ENCODE measurements at places on chromosomes 2 and 18.

GRCh38 chr2:128314348-128315121 is 4.1 kb downstream of the HS6ST1 start:
- peak; percentile 10 for DNase-seq

DNA sequence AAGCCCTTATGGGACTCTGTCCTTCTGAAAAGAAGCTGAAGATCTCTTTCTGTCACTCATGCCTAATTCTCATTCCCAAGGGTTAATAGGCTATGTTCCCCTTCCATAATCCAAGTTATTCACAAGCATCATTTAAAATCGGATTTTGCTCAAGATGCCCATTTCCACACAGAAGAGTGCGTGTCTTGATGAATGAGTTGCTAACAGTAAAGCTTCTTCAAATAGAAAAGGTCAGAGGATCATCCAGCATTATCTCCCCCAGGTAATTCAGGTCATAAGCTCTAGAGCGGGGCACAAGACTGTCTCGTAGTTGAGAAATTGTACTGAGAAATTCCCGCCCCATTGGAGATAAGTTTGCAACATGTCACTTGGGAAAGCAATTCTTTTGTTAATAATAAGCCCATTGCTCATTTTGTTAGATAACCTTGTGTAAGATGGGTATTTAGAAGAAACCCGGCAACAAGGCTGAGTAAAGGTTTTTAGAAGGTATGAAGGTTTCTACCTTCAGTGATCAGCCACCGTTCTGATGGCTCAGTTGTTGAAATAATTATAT is 290.7 kb upstream of the EPAS1 start:
- no peak for DNase-seq

DNA sequence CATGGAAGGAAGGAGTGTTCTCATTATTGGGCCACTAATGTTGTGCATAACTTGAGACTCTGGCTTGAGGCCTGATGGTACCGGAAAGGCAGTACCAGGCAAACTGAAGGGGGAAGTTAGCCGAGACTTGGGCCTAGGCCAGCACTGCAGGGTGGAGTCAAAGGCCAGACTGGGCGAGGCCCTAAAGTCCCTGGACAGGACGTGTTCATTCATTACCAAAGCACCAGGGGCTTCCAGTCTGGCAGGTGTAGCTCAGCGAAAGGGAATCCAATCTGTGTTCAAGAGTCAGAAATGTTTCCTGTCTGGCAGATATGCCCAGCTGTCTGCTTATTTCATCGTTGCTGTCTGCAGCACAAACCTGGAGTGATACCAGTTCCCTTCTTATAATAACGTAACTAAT is 4.7 kb upstream of the ITSN2 start:
- no peak for DNase-seq

DNA sequence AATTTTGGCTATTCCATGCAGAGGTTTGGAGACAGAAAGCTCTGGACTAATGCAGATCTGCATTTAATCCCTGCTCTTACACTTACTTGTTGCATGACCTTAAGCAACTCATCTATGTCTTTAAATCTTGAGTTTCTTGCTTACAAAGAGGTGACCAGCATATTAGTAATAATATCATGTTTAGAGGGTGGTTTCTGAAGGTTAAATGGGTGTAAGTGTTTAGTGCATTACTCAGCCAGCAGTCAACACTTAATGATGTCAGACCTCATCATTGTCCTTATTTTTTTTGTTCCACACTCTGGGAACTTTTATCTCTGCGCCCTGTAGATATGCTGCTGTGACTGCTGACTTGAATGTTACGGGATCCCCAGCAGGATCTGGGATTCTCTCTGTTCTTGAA is 1.7 kb downstream of the IL1RL1 start:
- DNase-seq: no peak

DNA sequence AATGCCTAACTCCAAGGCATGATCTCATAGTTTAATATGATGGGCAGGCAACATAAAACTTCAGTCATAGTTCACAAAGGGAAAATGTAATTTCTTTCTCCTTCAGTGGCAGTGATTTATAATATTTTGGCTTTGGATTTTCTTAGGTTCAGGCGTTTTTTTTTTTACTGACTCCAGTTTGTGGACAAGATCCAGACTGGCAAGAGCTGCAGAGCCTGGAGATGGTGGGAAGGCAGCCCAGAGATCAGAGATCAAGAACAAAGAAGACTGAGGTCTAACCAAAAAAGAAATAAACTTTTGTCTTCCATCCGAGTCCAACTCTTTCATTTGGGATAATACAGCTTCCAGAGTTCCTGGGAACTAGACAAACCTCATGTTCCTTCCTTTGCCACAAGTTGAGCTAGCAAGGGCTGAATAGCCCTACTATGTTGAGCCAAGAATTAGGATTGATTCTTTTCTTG is 215.3 kb upstream of the SETBP1 start:
- no peak for DNase-seq

DNA sequence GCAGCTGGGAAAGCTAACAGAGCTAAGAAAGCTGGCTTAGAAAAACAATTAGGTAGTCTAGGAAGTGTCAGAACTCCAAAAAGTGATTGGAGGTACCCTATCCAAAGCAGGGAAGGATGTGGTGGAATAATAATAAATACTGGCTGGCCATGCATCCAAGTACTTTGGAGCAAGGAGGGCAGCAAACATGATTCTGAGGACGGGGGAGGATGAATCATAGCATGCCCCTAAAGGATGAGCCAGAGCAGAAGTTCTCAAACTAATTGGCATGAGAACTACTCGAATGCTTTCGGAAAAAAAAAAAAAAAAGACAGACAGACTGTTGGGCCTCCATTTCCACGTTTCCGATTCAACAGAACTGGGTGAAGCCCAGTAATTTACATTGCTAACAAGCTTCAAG is 2.4 kb downstream of the CWC22 start:
- DNase-seq: no peak

GRCh38 chr2:96493072-96493471 is 12.1 kb downstream of the NEURL3 start:
- DNase-seq: no peak

- DNase-seq: no peak
Measured at GRCh38 chr2:132766573-132766972, 96.6 kb upstream of the LYPD1 start.

GRCh38 chr2:207796585-207797350 is 27.1 kb upstream of the FZD5 start:
- DNase-seq: no peak

DNA sequence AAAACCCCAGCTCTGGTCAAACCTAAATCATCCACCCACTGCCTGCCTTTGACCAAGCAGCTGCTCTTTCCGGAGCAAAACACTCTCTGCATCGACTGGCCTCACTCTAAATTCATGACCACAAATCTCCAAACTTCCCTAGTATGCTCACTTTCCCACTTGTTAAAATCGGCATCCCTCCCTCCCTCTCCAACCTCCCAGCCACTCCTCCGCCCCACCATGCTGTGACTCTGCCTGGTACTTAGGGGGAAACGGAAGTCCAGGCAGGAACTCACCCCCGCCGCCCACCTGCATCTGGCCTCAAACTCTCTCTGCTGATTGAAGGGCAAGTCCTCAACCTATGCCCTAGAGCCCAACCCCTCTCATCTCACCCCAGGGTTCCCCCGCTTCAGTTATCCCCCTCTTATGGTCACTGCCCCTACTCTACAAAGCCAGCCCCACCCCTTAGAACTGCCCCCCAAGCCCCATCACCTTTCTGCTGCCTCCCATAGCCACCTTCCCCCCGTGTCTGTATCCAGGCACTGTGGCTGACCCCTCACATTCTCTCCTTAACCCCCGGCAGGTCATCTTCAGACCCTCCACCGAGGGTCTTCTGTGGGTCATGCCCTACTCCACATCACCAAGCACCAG is 3.8 kb upstream of the ADRA2B start:
- no peak for DNase-seq

- no peak for DNase-seq
Measured at GRCh38 chr2:31107591-31108300, 30.5 kb downstream of the GALNT14 start.

- no peak for DNase-seq
Measured at GRCh38 chr2:115285416-115285815, 843.0 kb downstream of the DPP10 start.

- DNase-seq: no peak
Measured at GRCh38 chr2:144505245-144505831, 14.6 kb downstream of the ZEB2 start.

DNA sequence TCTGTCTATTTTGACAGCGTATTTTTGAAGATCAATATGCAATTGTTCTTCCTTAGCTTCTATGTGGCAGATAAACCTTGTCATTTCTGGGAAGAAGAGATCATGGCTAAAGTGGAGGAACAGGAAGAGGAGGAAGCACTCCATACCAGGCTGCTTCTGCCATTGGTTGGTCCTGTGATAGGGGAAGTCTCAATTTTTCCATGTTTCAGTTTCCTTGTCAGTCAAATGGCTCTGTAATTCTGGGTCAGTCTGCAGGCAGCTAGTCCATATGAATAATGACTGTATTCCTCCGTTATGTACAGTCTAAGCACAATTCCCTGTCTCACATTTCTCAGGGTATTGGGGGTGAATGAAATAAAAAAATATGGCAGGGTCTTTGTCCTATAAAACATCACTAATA is 277.6 kb upstream of the CXCR4 start:
- no peak for DNase-seq

DNA sequence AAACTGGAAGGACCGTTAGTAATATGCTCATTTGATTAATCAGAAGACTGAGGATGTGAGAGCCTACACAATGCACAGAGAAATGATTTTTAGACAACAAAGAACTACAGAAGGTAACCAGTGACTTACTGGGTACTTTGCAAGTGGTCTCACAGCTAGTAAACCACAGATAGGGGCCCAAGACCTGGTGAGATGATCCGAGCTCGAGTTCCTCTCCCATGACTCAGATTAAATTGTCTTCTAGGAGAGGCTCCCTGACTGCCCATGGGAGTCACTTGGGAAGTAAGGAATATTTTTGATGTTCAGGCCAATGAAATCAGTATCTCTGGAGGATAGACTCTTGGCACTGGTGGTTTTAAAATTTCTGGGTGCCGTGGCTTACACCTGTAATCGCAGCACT is 220.2 kb downstream of the CLIP4 start:
- no peak for DNase-seq
